ENCODE measurements at places on chromosomes 5 and 9.
A peak's percentile ranks its signal among the peaks of the same experiment; 100 is the strongest.

- peak; percentile 65 for DNase-seq
Observed at GRCh38 chr5:126680191-126680817, 79.6 kb downstream of the PHAX start.

- no peak for DNase-seq
Observed at GRCh38 chr9:121260457-121261106, 7.4 kb upstream of the GSN start.

- no peak for DNase-seq
Observed at GRCh38 chr9:136769710-136770191, 5.4 kb upstream of the LCN15 start.

DNA sequence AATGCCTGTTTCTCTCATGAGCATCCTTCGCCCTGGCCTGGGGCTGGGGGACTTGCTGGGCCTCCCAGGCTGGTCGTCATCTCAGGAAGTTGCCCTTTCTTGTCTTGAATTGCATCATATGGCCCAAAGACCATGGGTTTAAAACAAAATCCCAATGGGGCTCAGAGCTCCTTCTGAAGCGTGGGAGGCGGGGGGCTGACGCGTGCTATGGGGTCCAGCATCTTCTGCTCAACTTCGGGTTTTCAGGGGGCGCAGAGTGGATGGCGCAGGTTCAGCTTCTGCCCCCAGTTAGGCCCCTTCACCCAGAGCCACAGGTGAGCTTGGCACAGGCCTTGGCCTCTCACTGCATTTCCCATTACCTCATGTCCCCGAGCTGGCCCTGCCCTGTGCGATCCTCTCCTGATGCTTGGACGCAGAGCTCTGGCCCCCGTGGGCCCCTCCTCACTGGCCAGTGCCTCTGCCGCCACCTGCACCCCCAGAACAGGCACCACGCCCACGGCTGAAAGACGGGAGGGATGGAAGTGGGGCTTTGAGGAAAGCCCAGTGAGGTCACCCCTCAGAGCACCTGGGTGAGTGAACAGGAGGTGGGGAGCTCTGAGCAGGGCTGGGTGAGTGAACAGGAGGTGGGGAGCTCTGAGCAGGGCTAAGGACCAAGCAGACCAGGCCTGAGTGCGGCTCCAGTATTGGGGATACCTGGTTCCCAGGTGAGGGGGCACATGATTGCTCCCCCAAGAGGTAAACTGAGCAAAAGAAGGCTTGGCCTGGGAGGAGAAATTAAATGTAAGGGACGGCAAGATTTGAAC lies 56.0 kb downstream of the TRIP13 start:
- no peak for DNase-seq

GRCh38 chr9:136201609-136202453 lies 3.1 kb downstream of the LHX3 start:
- DNase-seq: no peak

DNA sequence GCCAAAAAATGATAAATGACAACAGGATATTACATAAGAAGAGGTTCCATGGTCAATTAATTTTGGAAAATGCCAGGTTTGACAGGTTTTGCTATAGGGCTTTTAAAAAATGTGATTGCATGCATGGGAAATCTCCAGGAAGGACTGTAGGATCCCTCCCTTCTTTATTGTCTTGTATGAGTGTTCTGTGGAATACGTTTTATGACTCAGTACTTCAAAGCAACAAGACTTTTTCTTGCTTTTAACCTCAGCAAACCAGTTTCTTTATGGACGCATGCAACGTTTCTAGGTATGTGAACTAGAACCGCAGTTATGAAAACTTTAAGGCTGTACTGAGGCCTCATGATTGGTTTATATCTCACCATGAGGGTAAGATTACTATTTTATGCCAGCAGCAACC lies 76.6 kb upstream of the NTRK2 start:
- DNase-seq: no peak

GRCh38 chr5:112294126-112294525 lies 125.0 kb downstream of the EPB41L4A start:
- no peak for DNase-seq

DNA sequence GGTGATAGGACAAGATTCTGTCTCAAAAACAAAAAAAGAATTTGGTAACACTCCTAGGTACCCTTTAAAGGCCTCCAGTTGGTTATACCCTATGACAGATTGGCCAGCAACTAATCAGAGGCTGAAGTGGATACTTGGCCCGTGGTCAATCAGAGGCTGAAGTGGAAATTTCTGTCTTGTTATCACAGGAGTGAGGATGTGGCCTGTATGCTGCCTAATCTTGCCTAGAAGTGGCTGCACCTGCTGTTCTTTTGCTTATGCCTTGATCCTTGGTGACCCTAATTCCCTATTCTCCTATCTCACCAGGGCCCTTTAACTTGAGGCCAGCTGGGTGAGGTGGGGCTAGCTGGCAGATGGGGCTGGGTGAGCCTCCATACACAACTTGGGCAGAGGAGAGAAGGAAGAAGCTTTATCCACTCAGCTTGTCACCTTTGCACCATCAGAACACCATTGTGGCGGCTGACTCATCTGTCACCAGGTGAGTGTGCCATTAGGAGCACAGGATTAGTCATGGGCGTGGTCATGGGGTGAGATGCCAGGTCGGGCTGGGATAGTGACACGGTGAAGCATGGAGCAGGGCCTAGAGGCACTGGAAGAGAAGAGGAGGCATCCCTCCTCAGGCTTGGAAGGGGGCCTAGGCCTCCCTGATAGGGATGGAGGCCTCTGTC lies 41.5 kb downstream of the SAR1B start:
- DNase-seq: no peak

DNA sequence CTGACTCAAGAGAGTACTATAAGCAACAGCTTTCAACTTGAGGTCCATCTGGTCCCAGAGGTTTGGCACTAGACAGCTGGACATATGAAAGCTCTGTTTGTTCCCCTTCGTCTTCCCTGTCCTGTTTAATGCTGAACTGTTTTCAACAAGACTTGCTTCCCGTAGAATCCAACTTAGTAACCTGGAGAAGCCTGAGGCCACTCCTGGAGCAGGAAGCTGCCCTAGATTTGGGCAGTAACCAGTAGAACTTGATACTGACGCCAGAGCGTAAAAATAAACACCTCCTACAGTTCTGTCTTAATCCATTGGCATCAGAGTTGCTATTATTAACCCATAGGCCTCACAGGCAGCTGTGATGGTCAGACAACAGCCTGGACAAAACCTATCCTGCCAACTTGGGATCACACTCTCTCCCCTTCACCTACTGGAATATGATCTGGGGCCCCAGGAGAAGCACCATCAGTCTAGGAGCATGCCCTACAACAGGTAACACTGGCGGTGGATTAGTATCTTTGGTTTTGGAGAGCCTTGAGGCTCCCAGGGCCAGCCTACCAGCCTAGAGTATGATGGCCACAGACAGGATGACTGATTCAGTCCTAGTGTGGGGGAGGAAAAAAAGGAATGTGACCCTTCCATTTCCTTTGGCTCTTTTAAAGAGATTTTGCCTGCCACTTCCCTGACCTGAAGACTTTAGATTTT lies 29.2 kb downstream of the RUSC2 start:
- no peak for DNase-seq

- DNase-seq: no peak
Observed at GRCh38 chr5:140925806-140926442, at the start of gene PCDHAC1. Gene PCDHAC1, plus strand, starts transcription at chr5:140926299. Its CDS starts 594 bp downstream, at chr5:140926893.

DNA sequence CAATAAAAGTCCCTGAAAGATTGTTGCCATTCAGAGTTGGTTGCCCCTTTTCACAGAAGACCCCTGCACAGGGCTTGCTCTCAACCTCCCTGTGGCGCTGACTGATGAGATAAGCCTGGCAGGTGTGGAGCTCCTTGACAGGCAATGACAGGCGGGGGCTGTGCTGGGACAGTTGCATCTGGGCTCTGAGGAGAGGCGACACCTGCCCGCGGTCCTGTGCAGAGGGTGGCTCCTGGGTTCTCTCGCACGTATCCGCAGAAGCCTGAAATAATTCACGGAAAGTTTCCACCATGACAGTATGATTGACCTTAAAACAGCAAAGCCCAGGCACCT lies 19.8 kb upstream of the EXOC3 start:
- no peak for DNase-seq

GRCh38 chr5:145908206-145908960 lies 28.0 kb upstream of the SH3RF2 start:
- no peak for DNase-seq

- no peak for DNase-seq
Observed at GRCh38 chr9:128146591-128147120, 2.6 kb upstream of the LCN2 start.

DNA sequence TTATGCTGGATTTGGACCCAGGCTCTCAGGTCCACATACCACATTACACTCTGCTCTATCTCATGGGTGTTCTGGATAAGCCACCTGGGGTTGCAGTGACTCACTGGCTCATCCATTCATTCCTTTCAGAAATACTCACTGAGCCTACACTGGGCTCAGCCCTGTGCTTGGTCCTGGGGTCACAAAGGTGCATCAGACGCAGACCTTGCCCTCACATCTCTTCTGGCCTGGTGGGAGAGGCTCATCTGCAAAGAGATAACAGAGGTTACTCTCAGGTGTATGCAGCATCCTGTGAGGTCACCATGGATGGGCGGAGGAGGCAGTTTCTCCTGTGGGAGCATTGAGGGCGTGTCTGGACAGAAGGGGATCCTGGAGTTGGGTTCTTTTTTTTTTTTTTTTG lies 12.1 kb downstream of the CDHR2 start:
- no peak for DNase-seq

DNA sequence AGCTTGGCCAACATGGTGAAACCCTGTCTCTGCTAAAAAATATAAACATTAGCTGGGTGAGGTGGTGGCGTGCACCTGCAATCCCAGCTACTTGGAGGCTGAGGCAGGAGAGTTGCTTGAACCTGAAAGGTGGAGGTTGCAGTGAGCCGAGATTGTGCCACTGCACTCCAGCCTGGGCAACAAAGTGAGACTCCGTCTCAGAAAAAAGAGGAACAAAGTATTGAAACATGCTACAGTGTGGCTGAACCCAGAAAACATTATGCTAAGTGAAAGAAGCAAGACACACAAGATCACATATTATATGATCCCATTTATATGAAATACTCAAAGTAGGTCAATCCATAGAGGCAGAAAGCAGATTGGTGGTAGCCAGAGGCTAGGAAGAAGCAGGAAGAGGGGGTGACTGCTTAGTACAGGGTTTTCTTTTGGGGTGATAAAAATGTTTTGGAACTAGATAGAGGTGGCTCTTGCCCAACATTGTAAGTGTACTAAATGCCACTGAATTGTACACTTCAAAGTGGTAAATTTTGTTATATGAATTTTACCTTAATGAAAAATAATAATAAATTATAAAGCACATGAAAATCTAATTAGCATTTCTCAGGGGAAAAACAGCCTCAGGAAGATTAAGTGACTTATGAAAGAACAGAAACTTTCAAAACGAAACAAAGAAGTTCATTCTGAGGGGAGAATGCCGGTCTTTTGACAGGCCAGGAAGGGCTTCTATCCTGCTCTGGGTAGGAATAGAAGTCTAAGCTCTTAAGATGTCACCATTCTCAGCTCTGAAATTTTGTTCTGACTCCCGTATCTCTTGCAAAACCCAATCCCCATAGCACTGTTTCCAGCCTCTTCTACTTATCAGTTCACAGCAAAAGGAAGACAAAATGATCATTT lies 161.1 kb upstream of the TBCA start:
- DNase-seq: no peak

DNA sequence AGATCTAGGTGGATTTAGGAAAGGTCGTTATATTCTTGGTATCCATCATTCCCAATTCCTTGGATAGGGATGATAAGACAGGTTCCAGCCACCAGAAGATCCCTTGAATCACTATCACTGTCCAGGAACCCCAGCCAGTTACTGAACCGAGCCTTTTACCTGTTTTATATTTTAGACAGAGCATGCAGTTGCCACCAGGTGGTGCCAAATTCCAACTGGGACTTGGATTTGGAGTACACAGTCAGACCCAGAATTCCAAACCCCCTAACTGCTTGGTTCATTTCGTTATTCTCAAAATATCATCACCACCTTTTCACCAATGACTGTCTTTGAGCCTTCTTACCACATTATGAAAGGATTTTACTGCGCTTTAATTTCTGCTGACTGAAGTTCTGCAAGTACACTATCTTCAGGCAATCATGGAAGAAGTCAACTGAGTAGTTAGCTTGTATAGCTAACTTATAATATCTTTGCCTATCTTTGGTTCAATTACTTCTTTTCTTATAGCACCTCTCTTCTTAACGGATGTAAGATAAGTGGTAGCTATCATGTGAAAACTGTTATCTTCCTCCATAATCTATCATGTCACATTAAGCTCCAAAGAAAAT lies 191.8 kb downstream of the PRR16 start:
- peak; percentile 3 for DNase-seq

DNA sequence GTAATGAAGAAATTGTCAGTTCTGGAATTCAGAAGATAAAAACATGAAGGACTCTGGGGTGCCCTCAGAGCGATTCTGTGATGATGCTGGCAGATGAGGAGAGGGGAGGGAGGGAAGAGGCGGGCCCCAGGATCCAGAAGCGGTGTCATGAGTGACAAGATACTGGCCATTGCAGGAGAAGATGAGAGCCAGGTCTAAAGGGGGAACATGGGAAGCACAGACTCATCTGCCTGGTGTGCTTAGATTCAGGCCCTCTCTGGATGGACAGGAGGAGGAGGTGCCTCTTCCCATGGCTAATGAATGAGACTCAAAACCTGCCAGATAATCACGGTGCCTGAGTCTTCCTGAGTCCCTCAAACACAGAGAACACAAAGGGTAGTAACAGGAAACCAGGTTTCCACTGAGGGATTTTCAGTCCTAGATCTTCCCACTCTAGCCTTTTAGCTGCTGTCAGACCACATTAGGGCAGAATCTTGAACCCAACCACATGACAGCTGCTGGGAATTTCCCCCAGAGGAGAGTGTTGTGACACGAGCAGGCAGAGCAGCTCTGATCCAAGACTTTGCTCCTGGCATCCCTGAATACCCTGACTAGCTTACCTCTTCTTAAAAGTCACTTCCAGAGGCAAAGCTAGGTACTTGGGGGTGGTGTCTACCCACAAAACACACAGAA lies 28.2 kb upstream of the HSPA9 start:
- no peak for DNase-seq

GRCh38 chr9:95508968-95509850 lies 7.6 kb downstream of the PTCH1 start:
- DNase-seq: peak; percentile 90

DNA sequence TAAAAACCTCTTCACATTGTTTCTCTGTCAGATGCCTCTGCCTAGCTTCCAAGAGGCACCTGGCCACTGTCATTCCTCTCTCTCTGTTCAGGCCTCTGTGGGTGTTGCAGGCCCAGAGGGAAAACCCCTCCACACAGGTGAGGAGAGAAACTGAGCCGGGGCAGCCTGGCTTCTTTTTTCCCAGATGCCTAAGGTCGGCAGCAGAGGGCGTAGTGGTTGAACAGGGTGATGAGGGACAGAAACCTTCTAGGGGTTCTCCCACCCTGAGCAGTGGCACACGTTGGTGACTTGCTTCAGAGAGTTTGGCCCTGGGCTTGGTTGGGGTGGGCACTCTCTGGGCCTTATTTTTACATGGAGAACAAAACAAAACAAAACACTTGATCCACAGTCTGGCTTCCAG lies 12.2 kb downstream of the IL9 start:
- no peak for DNase-seq

- DNase-seq: no peak
Observed at GRCh38 chr5:145946112-145946861, 9.9 kb downstream of the SH3RF2 start.

DNA sequence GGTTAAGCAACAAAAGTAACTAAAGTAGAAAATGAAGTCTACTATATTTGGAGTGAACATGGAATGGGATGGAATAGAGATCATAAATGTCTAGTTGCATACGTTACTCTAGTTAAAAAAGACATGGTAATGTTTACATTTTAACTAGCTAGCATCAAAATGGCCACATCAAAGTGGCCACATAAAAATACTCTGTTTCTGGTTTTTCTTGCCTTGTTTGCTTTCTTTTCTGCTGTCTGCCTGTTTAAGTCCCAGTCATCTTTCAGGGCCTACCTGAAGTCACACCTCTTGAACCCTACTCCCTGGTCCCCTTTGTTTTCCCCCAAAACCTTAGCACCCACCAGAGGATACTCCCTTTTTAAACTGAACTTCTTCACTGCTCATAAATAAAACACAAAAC lies 6.4 kb upstream of the KIF2A start:
- DNase-seq: no peak
